Stimulated activated CD8-positive, alpha-beta memory T cell treated with anti-CD3 and anti-CD28 coated beads, Interleukin-4, amount 100 ng/mL, for 1 hour (primary cell): ENCODE measurements at places on chromosomes 3 and 15.

DNA sequence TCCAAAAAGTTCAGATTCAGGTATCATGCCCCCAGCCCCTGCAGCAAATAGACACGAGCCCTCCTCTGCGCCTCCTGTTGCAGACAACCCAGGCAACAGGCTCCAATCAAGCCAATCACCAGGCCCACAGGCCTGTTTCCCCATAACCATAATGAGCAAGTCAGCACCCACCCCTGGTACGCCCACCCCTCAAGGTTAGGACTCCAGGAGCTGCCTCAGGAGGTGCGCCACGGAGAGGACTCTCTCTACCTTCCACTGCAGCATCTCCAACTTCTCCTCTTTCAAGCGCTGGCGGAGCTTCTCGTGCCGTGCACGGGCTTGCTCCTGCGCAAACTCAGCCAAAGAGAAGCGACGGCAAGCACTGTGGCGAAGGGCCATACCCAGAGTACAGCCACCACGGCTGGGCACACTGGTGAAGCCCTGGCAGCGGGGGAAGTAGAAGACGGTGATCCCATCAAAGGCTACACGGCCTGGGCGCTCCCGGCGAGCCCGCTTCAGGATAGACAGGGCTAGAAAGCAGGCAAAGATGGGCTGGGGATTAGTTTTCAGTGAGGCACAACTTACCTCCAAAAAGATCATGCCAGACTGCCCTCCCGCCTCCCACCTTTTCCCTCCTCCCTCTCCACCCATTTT lies 8.5 kb downstream of the CSRNP1 start:
- DNase-seq = no peak

DNA sequence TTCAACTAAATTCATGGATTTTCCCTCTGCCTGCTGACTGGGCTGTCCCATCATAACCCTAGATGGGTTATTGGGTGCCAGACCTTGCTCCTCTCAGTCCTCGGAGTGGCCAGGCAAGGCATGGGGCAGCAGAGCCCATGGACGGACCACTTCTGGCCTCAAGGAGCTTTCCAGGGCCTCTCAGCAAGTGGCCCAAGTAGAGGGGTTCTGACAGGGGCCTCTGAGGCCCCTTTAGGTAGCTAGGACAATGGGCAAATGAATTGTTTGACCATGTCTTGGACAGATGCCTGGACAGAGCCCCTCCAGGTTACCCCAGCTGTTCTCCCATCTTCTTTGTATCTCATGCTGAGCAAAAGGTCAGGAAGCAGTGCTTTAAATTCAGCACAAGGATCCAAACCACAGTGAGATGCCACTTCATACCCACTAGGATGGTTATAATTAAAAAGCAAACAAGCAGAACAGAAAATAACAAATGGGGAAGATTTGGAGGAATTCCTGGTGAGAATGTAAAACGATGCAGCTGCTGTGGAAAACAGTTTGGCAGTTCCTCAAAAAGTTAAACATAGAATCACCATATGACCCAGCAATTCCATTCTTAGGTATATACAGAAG lies 61.6 kb downstream of the SPSB4 start:
- DNase-seq = no peak

DNA sequence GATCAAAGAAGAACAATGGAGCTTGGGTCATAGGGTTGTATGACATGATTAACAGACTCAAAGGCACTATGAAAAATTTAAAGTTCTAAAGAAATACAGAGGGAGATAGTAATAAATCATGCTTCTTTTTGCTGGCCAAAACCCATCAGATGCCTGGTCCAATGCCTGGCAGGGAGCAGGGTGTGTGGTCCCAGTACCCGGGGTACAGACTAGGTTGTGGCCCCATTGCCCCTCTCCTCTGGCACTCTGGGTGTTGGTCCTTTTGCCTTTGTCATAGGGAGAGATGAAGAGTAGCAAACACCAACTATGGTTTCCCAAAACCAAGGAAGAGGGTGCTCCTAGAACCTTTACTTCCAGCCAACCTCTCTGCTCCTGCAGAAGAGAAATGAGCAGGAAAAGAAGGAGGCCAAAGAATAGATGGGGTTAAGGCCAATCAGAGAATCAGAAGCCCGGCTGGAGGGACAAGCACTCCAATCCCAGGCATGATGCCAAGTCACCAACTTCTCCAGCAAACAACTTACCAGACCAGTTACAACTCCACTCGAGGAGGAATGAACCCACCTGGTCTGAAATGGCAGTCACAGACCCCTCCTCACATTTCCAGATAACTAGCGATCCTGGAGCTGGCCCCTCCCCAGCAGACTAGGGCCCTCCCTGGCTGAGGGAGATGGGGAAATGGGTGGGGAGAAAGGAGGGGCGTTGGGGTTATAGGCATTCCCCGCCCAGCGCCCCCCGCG lies 1.8 kb downstream of the IGDCC3 start:
- no peak for DNase-seq

- DNase-seq = no peak
Observed at GRCh38 chr3:147654827-147655226, 245.7 kb downstream of the ZIC1 start.

DNA sequence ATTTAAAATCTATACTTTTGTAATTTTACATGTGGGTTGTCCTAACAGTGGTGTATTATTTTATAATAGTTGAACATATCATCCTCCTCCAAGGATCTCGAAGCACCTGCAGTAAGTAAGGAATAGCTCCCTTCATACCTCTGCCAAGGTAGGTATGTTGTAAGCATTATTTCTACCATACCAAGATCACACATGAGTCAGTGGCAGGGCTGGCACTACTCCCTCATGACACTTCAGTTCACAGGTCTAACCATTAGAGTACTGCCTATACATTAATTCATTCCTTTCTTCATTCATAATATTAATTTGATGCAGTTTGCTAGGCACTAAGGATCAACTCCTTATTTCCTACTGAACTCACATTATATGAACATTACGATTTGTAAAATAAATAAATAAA lies 11.9 kb upstream of the LEKR1 start:
- no peak for DNase-seq

GRCh38 chr3:42572278-42572677 lies 9.5 kb downstream of the SEC22C start:
- no peak for DNase-seq

GRCh38 chr15:38455092-38455491 lies 1.2 kb downstream of the FAM98B start:
- no peak for DNase-seq

GRCh38 chr15:64878705-64879104 lies 33.0 kb upstream of the ANKDD1A start:
- no peak for DNase-seq

DNA sequence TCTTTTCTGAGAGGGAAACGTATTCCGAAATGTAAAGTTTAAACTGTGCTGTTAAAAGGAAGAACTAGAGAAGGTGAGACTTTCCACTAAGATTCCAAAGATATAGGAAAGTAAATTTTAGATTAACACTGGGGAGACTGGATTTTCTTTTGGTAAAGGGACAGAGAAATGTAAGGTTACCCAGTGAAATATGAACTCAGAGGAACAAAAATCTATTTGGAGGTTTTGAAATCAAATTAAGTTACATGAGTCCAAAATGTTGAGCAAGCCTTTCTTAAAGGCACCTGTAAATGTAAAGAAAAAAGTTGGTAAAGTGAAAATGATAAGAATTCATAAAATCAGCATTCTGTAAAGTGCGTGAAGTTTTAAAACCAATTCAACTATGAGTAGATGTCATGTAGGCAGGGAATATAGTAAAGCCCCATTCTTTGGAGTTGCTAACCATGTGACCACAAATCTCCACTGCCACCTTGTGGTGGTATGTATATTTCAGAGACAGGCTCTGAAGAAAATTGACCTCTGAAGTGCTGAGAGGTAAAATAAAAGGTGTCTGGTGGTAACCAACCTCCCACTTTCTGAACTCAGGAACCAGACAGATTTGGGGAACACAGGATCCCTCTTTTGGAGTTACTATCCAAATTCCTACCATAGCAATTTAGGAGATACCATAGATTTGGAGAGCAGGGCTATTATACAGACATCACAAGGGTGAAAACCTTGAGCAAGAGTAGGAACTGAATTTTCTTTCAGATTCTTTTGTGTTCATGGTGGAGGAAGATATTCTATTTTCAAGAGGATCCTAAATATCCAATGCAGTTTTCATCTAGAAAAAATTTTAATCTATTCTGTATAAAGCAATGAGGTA lies 215.3 kb downstream of the ROBO2 start:
- no peak for DNase-seq

DNA sequence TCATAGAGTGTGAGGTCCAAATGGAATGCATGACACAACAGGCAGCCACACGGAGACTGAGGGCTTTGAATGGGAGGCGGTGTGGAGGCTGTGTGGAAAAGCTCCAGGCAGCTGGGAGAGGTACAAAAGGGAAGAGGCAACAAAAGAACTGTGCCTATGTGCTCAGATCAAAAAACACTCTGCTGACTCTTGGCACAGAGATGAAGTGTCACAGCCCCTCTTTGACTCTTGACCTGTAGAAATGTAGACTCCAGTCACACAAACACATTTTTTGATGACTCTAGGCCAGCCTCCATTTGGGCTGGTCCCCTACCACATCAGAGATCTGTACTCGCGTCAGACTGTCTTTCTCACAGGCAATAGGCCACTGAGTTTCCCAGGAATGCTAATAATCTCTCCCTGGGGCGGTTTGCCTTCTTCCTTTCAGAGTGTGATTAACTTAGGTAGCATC lies 456.0 kb downstream of the TUSC7 start:
- DNase-seq = no peak

GRCh38 chr3:47012342-47013230 lies 33.1 kb downstream of the NBEAL2 start:
- no peak for DNase-seq

DNA sequence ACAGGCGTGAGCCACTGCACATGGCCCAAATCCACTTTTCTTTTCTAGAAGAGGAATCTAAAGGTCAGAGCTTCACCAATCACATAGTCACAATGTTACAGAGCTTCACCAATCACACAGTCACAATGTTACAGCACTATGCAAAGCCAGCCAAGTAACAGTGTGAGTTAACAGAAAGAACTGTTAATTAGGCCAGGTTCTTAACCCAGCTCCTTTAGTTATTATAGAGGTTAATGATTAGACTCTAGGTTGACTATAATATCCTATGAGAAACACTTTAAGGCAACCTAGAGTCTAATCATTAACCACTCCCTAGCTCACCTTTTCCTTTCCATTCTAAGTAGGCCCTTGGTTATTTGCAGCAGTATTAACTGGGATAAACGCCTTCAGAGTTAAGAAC lies 54.0 kb downstream of the TASOR start:
- no peak for DNase-seq

DNA sequence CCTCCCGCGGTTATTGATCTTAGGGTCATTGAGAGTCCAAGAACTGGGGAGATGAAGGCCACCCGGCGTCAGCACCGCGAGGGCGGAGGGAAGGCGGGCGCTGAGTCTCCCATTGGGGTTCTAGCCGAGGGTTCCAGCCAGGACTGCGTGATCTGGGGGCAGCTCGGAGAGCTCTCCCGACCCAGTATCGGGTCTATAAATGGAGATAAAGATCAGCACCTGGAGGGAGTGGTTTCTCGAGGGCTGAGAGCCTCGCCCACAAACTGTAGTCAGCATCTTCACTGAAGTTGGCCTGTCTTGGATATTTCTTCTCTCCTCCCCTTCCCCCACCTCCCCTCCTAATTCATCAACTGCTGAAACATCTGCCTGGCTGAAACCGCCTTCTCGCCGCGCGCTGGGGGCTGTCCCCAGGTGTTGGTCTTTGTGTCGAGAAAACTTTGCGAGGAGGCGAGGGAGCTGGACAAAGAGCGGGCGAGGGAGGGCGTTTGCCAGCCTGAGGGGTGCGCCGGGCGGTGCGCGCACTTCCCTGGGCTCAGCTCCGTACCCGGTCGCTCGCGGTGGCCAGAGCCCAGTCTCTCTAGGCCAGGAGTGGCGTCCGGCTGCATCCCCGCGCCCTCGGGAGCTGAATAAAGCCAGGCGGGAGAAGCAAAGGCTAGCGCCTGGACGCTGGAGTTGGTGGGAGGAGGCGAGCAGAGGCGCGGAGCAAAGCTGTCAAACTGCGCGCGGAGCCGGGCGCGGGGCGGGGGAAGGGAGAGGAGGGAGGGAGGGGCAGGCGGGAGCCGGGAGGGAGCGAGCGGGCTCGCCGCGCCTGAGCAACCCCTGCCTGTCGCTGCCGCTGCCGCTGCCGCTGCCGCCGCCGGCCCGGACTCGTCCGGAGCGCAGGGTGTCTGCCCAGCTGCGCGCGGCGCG lies at the start of gene ST8SIA2:
Gene ST8SIA2 (plus strand): TSS at position 811 of the 909 bp plus-strand sequence. CDS start 184 bp downstream, outside the sequence.
- no peak for DNase-seq

DNA sequence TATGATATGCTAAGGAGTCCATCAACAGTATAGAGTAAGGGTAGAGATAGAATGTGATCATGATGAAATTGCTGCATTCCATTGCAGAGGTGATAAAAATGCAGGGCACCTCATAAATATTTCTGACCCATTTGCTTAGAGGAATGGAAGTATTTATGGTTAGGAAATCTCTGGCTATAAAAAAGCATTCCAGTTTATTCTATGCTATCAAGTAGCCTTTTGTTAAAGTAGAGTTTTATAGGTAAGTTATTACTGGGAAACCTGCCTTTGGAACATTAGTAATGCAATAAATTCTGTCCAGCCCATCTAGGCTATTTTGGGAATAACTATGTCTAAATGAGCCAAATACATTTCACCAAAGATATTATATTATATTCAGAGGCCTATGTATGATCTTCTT lies 19.8 kb upstream of the STRIT1 start:
- DNase-seq = no peak

DNA sequence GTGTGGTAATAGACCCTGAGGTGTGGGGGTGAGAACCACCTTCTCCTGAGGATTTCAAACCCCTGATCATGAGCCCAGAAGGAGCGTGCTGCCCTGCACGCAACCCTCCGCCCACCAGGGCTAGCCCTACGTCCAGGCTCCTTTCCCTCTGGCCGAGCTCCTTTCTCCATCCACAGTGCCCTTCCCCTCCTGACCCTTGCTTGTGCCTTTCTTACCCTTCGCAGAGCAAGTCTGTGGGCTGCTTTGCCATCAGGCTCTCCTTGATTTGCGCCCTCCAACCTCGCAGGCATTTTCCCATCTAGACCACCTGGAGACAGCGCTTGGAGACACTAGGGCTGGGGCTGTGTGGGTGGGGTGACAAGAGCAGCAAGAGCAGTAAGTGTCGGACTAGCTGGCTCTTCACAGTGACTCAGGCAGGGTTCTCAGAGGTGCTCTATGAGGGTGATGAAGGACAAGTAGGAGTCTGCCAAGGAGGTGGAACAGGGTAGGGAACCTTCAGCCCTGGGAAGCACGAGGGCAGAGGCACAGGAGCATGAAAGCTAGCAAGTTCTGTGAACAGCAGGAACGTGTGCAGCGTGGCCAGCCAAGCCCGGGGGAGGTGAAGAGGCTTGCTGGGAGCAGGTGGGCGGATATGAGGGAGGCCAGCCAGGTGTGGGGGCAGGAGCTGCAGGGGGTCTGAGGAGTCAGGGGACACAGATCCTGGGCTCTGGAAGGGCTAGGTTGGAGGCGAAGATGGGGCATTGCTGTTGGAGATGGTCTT lies 2.5 kb upstream of the SLC38A3 start:
- DNase-seq = no peak

- DNase-seq = no peak
Observed at GRCh38 chr3:11845651-11846050, 1.0 kb downstream of the TAMM41 start.

DNA sequence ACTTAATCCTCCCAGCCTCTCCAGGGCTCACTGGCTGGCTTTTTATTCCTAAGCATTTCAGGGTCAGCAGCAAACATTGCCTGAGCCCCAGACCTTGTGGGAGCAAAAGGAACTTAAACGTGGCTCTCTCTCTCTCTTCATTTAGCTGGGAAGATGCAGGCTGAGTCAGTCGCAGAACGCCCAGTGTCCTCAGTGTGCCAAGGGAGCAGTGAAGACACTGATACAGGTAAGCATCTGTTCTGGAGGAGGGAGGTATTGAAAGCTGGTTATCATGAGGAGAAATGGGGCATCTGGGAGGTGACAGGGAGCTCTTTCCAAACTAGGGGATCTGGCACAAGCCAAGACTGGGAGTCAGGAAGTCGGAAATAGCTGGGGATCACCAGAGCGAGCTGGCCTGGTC lies 4.3 kb downstream of the RHOV start:
- DNase-seq = no peak
